ENCODE measurements at places on chromosomes 16 and 17.

- DNase-seq: no peak
Measured at GRCh38 chr17:39757931-39758873, 20.5 kb downstream of the GRB7 start.

GRCh38 chr16:31664683-31665482 lies 137.2 kb downstream of the AHSP start:
- no peak for DNase-seq

DNA sequence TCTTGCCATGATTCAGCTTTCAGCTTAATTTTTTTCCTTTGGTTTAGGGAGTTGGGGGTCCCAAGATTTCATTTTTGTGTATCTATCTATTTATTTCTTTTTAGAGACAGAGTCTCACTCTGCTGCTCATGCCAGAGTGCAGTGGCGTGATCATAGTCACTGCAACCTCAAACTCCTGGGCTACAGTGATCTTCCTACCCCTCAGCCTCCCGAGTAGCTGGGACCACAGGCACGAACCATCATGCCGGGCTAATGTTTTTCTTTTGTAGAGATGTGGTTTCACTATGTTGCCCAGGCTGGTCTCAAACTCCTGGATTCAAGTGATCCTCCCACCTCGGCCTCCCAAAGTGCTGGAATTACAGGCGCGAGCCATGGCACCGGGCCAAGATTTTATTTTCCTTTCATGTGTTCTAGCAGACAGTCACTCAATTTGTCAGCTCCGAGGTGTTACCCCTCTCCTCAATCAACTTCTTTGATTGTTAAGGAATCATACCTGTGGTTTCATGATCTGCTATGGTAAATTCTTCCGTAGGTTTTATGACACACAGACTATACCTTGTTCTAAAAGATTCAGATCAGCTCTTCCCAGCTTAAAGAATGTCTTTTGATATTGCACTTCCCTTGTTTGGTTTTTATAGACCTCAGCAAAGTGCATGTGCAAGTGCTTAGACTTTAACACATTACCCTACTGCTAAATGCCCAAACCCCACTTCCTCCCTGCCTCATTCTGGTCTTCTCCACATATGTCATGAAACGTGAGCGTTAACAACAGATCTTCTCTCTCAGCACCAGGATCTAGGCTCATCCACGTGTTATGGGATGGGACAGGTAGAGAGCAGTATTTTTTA lies 13.0 kb downstream of the UNC45B start:
- DNase-seq: no peak

GRCh38 chr17:14986127-14986526 lies 279.0 kb downstream of the PMP22 start:
- no peak for DNase-seq

- no peak for DNase-seq
Measured at GRCh38 chr16:78925083-78925767, 675.3 kb downstream of the MAF start.

- DNase-seq: peak; percentile 54
Measured at GRCh38 chr17:49524473-49525359, 29.6 kb downstream of the NGFR start.

DNA sequence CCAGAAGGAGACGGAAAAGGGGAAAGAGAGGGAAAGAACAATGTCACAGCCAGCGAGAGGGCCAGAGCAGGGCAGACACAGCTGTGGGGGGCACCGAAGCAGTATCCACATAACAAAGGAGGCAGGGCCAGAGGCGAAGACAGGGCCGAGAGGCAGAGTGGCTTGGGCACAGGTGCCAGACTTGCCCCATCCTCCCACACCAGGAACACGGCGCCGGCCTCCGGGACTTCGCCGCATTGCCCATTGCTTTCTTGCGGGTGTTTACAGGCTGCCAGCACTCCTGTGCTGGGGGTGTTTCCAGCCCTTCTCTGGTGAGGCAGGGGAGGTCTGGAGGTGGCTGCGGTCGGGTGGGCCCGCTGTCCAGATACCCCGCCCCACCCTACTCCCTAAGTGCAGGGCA lies 78.0 kb downstream of the ENGASE start:
- DNase-seq: no peak

DNA sequence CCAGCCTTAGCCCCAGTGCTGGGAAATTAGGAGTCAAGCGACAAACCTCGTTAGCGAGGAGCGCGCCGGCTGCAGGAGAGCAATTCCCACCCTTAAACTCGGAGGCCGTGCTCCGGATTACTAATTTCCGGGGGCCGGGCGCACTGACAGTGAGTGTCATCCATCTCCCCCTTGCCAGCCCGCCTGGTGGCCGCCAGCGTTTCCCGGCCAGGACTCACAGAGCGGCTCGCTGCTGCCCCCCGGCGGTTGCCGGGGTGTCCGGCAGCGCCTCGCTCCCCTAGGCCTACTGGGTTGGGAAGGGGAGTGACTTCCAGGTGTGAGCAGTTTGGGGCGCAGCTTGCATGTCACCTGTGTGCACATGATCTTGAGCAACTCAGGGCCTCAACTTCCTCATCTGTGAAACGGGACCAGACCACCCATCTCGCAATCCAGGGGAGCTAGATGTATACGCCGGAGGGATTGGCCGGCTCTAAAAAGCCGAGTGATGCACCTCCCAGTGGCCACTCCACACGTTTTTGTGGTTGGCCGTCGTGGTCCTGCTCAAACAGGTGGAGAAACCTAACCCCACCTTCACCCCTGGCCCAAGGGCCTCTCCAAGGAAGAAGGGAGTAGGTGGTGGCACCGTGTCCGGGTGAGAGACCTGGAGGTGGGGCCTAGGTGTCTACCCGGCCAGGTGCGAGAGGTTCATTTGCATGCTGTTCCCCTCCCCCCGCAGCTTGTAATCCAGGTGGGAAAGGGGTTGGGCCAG lies 2.5 kb upstream of the GSE1 start:
- DNase-seq: peak; percentile 92

- DNase-seq: no peak
Measured at GRCh38 chr16:3580251-3580651, 3.0 kb upstream of the NLRC3 start.

DNA sequence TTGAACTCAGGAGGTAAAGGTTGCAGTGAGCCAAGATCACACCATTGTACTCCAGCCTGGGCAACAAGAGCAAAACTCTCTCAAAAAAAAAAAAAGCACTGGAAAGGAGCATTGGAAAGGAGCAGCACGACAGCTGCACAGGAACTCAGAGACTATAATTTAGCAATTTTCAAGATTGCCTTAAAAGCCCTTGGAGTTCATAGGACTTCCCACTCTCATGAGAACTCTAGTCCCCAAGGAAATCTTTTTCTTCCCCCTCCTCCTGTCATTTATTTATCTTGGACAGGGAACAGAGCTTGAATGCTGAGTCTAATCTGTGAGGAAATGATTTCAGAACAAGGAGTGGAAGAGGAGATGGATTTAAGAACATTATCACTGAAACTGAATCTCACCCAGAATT lies 69.0 kb downstream of the PLXDC1 start:
- DNase-seq: no peak

GRCh38 chr17:10032118-10032852 lies 127.2 kb upstream of the RCVRN start:
- DNase-seq: no peak

DNA sequence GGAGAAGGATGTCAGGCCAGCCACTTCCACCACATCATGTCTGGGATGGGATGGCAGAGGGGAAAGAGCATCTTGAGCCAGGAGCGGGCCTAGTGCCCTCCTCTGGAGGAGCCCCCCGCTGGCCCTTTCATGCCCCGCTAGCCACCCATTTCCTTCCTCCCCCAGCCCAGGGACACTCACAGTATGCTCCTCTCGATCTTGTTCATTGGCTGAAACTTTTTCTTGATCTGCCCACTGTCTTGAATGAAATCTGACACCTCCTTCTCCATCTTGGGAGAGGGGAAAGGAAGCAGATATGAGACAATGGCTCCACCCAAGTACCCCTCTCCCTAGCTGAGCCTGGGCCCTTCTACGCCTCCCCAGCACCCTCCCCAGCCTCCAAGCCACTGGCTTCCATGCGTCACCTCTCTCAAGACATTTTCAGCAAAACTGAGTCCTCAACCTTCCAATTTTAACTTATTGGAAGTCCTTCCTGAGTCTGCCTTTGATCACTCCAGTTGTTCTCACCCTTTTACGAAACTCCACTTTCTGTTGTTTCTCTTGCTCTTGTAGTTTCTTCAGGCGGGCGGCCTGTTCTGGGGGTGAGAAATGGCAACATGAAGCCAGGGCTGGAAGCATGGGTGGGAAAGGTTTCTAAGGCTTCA lies 7.2 kb downstream of the SPAG7 start:
- DNase-seq: no peak

DNA sequence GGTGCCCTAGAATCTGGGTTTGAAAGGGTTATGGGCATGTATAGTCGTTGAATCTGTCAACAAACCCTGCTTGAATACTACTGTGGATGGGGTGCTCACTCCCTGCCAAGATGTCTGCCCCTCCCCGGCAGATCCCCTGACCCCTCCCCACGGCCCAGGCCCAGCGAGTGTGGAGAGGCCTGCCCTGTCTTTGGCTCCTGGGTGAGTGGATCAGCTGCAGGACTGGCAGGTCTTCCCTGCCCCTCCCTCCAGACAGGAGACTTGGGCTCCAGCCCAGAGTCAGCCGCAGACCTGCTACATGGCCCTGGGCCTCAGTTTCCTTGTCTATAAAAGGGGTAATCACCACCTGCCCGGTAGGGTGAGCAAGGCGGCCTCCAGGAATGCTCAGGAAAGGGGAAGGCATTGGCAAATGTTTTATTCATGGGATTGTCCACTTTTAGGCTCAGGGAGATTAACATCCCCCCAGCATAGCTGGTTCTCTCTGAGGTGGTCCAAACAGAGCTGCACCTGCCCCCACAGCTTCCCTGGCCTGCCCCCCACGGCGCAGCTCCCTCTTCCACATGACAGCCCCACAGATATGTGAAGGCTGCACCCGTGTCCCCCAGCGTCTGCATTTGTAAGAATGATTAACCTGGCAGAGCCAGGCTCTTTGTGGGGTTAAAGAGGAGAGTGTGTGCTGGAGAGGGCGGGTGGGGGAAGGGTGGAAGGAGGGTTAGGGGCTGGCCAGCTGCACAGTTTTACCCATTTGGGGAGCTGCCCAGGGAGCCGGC lies 18.5 kb upstream of the SPNS2 start:
- no peak for DNase-seq

- no peak for DNase-seq
Measured at GRCh38 chr17:44785921-44786320, 27.1 kb downstream of the ADAM11 start.

DNA sequence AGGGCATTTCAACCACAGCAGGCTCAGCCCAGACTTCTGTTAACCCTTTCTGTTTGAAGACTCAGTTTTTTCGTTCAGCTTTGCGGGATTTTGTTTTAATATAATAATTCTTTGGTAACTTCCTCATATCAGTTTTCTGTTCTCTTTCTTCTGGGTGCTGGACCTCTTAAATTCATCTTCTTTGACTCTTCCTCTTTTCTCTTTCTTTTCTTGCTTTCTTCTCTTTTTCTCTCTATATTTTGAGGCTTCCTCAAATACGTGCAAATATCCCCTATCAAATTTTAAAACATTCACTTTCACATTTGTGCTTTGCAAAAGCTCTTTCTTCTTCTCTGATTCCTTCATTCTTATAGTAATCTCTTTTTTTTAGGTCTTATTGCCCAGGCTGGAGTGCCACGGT lies 136.3 kb downstream of the HS3ST3B1 start:
- no peak for DNase-seq

DNA sequence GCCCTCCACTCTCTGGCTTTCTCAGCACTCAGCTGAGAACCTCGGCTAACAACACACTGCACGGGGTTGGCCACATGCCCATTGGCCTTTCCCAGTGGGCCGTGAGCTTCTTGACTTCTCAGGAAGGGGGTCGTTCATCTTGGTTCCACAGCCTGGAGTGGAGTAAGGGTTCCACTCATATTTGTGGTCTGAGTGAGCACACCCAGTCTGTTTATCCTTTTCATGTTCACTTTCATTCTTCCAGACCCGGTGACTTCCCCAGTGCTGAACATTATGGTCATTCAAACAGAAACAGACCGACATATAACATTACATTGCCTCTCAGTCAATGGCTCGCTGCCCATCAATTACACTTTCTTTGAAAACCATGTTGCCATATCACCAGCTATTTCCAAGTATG lies 8.2 kb downstream of the MILR1 start:
- DNase-seq: no peak

DNA sequence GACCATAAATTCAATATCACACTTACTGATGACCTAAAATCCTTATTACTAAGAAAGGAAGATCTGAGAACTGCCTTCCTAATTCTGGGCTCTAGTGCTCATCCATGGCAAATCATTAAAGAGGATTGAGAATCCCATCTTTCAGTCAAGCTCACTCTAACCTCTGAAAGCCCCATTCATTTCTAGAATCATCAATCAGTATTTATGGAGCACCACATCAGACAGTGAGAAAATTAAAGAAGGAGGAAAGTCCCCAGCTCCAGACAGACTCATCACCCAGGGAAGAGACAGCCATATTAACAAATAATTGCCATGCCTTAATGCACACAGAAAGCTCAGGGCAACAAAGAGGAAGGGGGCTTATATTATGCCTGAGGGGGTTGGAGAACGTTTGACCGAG lies 256.1 kb upstream of the SOX9 start:
- no peak for DNase-seq

DNA sequence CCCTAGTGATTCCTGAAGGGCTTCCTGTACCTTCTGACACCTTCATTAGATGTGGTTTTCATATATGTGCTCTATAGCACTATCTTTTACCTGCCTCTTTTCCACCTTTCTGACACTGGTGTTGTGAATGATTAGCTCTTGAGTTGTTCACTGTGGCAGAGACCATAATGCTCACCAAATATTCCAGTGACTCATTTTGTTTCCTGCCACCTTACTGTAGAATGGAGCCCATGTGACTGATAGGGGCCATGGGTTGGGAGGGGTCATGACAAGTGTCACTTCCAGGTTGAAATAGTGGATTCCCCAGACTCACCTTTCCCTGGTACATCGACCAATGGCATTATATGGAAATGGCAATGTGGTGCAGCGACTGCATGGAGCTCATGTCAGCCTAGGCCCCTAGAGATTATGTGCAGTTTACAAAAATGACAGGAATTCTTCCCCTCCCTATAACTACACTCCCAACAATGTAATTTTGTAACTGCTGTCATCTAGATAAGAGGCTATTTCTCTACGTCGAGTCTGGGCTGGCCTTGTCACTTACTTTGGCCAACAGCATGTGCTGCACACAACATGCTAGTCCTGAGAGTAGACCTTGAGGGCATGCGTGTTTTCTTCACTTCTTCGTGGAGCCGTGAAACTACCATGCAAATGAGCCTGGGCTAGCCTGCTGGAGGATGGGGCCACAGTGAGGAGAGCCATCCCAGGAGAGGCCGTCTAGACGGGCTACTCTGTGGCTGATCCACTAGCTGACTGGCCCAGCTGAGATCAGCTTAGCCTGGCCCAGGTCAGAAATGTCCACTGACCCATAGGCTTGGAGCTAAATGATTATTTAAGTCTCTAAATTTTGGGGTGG lies 409.5 kb downstream of the CA10 start:
- DNase-seq: no peak

DNA sequence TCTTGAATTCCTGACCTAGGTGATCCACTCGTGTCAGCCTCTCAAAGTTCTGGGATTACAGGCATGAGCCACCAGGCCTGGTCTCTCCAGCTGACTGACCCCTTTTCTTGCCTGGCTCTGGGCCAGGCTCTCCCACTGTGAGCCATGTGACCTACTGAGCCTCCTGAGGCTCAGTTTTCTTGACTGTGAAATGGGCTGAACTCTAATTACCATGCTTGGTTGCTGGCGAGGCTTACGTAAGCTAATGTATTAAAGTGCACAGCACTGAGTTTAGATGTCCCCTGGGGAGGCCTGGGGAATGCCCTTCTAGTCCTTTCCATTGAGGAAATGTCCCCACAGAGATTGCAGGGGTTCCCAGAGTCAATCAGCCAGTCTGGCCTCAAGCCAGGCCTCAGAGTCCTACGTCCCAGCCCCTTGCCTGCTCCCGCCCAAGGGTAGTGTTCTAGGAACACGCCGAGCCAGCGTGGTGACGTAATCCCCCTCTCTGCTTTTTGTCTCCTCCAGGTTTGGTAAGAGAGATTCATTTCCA lies 45.8 kb upstream of the LGALS9 start:
- DNase-seq: no peak

All from type B pancreatic cell (in vitro differentiated cells).